ENCODE measurements at places on chromosomes 13 and 19.

DNA sequence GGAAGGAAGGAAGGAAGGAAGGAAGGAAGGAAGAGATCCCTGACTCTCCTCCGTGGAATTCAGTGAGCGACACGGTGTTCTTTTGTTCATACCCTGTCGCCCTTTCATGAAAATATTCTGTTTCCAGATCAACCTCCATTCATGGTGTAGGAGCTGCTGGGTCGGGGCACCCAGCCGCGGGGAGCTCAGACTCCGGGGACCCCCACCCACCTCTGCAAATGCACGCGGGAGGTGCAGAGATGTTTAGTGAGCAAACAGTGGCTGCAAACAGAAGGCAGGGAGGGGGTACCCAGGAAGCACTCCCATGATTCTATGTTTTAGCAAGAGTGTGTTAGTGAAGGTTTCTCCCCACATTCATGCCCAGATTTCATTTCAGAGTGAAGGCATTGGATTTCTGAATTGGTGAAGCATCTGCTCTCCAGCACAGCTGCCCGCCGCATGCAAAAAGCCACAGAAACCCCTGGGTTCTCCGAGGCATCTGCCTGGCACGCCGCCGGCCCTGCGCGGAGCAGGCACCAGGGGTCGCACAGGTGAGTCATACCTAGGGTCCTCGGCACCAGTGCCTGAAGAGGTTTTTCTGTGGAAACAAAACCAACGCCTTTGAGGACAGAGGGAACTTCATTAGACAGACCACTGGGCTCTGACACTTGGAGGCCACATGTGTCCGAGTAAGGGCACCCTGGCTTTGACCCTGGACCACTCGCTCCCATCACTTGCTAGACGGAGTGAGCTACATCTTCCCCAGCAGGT, 80.6 kb downstream of the ZNF557 start:
- DNase-seq: no peak
- H3K27me3 ChIP-seq: no peaks in the 10 kb centered on the region
- H3K36me3 ChIP-seq: no peaks in the 10 kb centered on the region

DNA sequence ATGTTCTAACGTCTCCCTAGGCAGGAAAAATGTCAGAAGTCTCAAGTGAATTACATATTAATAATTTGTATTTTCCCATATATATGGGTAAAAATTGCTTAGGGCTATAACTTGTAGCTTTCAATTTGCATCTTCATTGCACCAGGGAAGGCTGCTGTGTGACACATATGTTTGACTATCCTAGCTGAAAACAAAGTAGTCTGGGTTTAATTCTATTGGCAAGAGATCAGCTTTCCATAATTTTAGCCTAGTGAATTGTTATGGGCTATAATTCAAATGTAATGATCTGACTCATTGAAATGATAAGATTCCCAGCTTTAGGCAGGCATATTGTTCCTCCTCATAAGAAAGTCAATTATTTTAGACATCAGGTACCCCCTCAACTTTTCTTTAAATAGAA, 553.1 kb downstream of the DCT start:
- DNase-seq: no peak
- H3K27ac ChIP-seq: no peak overlapping the region
- no peaks in the 10 kb centered on the region for H3K36me3 ChIP-seq
- H3K27me3 ChIP-seq: no peaks in the 10 kb centered on the region

- no peak overlapping the region for H3K27ac ChIP-seq
- no peaks in the 10 kb centered on the region for H3K27me3 ChIP-seq
- no peak for DNase-seq
- H3K4me1 ChIP-seq: no peaks in the 10 kb centered on the region
These were observed 1238.0 kb downstream of the PCDH17 start for GRCh38 chr13:58869566-58869965.

DNA sequence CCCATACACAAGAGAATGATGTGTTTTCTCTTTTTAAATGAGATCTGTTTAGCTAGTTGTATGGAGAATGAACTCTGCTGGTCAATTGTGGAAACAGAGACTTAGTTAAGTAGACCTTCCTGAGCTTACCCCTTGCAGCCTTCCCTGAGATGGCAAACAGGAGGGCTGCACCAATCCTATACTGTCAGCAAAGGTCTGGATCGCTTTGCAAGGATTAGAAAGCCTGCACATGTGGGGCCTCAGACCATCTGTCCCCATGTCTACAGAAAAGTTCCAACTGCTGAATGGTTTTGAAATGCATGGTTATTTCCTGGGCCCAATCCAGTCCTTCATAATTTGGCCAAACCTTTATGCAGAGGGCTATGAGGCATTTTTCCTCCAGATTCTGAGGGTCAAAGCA, 183.9 kb upstream of the SLC10A2 start:
- no peak for DNase-seq
- H3K27me3 ChIP-seq: no peaks in the 10 kb centered on the region
- no peak overlapping the region for H3K27ac ChIP-seq
- H3K4me1 ChIP-seq: no peaks in the 10 kb centered on the region
- H3K4me3 ChIP-seq: no peak overlapping the region

DNA sequence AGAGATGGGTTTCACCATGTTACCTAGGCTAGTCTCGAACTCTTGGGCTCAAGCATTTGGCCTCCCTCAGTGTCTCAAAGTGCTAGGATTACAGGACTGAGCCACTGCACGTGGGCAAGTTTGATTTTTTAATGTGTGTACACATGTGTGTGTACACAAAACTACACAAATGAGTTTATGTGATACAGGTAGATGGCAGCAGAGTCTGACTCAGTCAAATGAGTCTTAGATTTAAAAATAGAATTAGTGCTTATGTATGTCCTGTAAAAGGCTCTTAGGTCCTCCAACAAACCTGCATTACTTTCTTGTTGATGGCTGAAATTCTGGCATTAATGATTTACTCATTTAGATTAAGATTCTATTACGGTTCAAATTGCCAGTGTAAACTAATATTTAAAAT, 293.7 kb downstream of the PCDH17 start:
- no peak overlapping the region for H3K27ac ChIP-seq
- H3K4me1 ChIP-seq: no peaks in the 10 kb centered on the region
- H3K4me3 ChIP-seq: no peak overlapping the region
- no peaks in the 10 kb centered on the region for H3K27me3 ChIP-seq
- no peak for DNase-seq
- H3K36me3 ChIP-seq: no peaks in the 10 kb centered on the region

DNA sequence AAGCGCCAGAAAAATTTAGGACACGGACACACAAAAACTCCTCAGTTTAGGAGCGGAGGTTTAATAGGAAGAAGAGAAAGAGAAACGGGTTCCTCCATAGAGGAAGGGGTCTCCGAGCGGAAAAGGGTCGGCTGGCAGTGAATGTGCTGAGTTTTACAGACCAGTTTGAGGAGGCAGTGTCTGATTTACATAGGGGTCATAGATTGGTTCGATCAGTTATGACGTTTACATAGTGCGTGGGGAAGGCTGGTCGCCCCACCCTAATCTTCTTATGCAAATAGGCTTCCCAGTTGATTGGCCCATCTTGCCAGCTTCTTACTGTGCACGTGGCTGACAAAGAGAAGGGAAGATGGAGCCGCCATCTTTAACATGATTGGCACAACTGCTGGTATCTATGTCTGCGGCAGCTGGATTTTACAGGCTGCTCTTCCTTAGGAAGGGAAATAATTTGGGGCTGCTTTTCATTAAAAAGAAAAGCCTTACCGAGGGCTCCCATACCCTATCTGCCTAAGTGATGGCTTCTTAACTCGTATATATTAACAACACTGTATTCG, 1.2 kb upstream of the ZNF225 start:
- DNase-seq: peak; percentile 33
- H3K27me3 ChIP-seq: no peaks in the 10 kb centered on the region
- H3K36me3 ChIP-seq: peaks cover 1% of the 10 kb centered on the region
- H3K4me1 ChIP-seq: no peaks in the 10 kb centered on the region

GRCh38 chr19:3608079-3608641, 1.5 kb upstream of the TBXA2R start:
- no peak overlapping the region for H3K27ac ChIP-seq
- no peak overlapping the region for H3K4me3 ChIP-seq
- DNase-seq: no peak

- no peaks in the 10 kb centered on the region for H3K27me3 ChIP-seq
- no peak overlapping the region for H3K4me3 ChIP-seq
- H3K27ac ChIP-seq: no peak overlapping the region
- H3K36me3 ChIP-seq: no peaks in the 10 kb centered on the region
- no peaks in the 10 kb centered on the region for H3K4me1 ChIP-seq
These were observed 21.1 kb downstream of the SOHLH2 start for GRCh38 chr13:36193151-36193855.

DNA sequence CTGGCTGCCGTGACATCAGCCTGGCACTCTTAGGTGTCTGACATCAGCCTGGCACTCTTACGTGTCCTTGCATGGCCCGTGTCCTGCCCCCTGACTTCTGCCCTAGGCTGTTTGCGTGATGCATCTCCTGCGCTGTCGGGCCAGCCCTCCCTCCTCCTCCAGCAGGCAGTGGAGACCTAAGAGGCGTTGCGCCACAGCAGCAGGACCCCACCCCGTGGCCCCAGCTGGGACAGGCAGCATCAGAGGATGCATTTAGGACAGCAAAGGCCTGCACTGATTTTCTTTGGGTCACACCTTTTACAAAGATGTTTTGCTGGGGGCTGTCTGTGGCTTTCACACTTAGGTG, 65.3 kb downstream of the GPR12 start:
- no peak overlapping the region for H3K27ac ChIP-seq
- no peak overlapping the region for H3K4me3 ChIP-seq
- H3K36me3 ChIP-seq: peaks cover under 1% of the 10 kb centered on the region
- DNase-seq: no peak
- H3K4me1 ChIP-seq: no peaks in the 10 kb centered on the region

DNA sequence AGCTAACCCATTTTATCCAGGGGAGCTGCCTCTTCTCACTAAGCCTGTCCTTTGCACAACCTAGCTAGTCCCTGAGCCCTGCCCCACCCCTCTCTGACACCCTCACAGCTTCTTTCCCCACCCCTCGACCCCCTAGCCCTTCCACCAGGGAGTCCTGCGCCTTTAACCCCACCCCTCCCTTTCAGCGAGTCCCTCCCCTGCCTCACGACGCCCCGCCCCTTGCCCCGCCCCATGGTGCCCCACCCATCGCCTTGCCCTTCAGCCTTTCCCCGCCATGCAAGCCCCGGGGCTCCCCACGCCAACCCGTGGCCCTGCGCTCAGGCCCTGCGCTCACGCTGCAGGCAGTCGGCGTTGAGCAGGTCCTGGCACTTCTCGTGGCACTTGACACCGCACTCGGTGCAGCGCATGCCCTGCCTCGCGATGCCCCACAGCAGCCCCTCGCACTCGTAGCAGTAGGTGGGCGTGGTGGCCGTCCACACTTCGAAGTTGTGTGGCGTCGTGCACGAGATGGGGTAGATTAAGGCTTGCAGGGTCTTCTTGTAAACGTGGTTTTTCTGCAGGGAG, 40.0 kb downstream of the UNC13A start:
- H3K36me3 ChIP-seq: no peaks in the 10 kb centered on the region
- H3K4me1 ChIP-seq: no peaks in the 10 kb centered on the region
- no peak for DNase-seq
- H3K27me3 ChIP-seq: peaks cover 7% of the 10 kb centered on the region
- no peak overlapping the region for H3K4me3 ChIP-seq

- peaks cover 44% of the 10 kb centered on the region for H3K4me1 ChIP-seq
- no peaks in the 10 kb centered on the region for H3K36me3 ChIP-seq
- H3K27ac ChIP-seq: no peak overlapping the region
- H3K27me3 ChIP-seq: no peaks in the 10 kb centered on the region
These were observed 53.0 kb downstream of the SACS start for GRCh38 chr13:23380534-23380933.

DNA sequence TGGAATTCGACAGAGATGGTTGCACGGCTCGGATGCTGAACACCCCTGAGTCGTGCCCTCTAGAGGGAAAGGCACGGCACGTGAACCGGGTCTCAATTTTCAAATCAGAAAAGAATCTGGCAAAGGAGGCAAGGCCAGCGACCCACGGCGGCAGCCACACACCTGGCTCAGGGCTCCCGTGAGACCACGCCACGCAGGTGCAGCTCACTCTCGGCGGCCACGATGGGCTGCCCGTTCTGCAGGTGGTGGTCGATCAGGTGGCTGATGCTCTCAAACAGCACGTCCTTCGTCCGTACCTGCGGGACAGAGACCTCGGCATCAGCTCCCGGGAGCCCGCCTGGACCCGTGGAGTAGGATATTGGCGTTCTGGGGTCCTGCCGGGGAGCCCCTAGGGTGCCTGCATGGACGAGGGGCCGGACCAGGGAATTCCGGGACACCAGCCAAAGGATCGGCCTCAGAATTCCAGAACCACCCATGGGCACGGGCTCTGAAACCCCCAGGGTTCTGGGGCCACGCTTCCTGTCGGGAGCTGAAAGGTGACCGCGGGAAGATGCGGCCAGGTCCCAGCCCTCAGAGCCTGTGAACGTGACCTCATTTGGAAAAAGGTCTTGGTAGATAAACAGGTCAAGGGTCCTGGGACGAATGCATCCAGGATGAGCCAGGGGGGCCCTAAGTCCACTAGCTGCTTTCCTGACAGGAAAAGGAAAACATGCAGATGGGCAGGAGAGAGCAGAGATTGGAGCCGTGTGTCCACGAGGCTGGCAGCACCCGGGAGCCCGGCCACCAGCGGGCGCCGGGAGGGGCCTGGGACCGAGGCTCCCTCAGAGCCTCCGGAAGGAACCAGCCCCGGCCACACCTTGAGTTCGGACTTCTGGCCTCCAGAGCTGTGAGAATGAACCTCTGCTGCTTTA, 10.1 kb upstream of the C2CD4C start:
- peaks cover 3% of the 10 kb centered on the region for H3K27me3 ChIP-seq
- no peak overlapping the region for H3K27ac ChIP-seq
- H3K4me3 ChIP-seq: no peak overlapping the region
- no peak for DNase-seq
- no peaks in the 10 kb centered on the region for H3K36me3 ChIP-seq
- H3K4me1 ChIP-seq: no peaks in the 10 kb centered on the region

DNA sequence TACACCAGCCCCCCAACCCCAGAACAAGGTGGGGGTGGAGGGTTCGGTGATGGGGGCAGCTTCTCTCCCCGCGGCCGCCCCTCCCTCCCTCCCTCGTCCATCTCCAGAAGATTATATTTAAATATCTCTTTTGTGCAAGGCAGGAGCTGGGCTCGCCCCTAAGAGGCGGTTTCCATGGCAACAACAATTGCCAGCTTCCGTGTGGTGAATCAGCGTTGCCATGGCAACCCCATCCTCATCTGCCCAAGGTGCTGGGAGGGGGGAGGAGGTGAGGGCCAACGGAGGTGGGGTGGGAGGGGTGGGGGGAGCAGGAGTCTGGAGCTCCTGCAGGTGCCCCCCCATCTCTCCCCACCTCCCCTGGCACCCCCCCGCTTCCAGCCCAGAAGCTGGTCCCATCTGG, 46.4 kb downstream of the CELF5 start:
- peaks cover 69% of the 10 kb centered on the region for H3K27me3 ChIP-seq
- H3K4me1 ChIP-seq: no peaks in the 10 kb centered on the region
- DNase-seq: no peak
- no peak overlapping the region for H3K4me3 ChIP-seq
- H3K36me3 ChIP-seq: no peaks in the 10 kb centered on the region

DNA sequence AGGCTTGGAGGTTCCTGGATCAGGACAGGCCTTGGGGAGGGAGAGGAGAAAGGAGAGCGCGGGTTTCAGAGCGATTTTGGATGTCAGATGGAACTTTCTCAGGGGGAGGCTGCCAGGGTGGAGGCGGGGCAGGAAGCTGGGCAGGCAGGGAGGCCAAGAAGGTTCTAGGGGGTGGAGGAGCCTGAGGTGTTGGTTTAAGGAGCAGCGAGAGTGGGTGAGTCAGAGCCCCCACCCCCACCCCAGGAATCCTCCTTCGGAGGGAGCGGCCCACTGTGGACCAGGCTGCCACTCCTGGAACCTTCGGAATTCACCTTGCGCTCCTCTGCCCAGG, 15.9 kb upstream of the NOP53 start:
- DNase-seq: no peak
- H3K4me3 ChIP-seq: peak overlapping the region; percentile 19
- peak overlapping the region; percentile 94 for H3K27ac ChIP-seq
- H3K27me3 ChIP-seq: no peaks in the 10 kb centered on the region
- peaks cover 37% of the 10 kb centered on the region for H3K4me1 ChIP-seq

Measured in keratinocyte (primary cell).